ENCODE measurements at places on chromosomes 11 and 22. TPM values are rescaled to one million over a fixed set of nuclear protein-coding genes. Genes with fewer than 3 reads are reported as not detected.

Gene PGA5
- total RNA-seq: 0.31 TPM

Gene SLC25A45
- 21.1 TPM for total RNA-seq

Gene OR10D3
- not detected for total RNA-seq

Gene TRIM49
- not detected for total RNA-seq

Gene SMC1B
- not detected for total RNA-seq

Gene GAB4
- not detected for total RNA-seq

Gene LSP1
- 26.8 TPM for total RNA-seq

DNA sequence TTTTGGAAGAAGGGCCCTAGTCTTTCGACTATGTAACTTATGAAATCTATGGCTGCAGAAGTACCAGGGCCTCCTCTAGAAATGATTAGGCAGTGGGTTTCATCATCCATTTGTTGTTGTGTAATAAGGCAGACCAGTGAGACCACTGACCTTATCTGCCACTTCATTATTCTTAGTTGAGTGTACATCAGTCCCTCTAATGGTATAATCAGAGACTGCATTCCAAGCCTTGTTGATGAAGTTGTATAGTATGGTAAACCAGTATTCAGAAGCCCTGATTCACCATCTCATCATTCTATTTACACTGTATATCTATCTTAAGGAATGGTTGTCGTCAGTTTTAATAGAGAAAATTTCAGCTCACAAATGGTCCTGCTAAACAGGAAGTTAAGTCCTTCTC, 32.2 kb upstream of the GRIA4 start:
- H3K4me3 ChIP-seq: no peak overlapping the region
- H3K4me1 ChIP-seq: no peaks in the 10 kb centered on the region
- no peaks in the 10 kb centered on the region for H3K36me3 ChIP-seq
- no peak for DNase-seq

DNA sequence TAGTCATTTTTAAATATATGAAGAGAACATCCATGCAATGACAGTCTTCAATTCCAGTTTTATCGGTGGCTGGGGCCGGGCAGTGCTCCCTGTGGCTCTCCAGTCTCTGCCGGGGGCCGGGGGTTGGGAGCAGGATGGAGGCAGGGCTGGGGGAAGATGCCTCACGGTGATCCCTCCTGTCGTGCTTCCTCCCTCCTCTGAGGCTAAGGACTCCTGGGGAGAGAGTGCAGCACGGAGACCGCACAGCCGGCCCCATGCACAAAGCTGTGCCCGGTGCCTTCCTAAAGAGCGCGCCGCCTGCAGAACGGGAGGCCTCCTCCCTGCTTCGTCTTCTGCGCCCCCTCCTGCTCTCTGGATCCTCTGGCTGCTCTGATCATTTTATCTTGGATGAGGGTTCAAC, 20.5 kb downstream of the GAL start:
- DNase-seq: no peak
- no peaks in the 10 kb centered on the region for H3K27me3 ChIP-seq
- H3K4me3 ChIP-seq: no peak overlapping the region
- H3K27ac ChIP-seq: no peak overlapping the region
- H3K36me3 ChIP-seq: no peaks in the 10 kb centered on the region

DNA sequence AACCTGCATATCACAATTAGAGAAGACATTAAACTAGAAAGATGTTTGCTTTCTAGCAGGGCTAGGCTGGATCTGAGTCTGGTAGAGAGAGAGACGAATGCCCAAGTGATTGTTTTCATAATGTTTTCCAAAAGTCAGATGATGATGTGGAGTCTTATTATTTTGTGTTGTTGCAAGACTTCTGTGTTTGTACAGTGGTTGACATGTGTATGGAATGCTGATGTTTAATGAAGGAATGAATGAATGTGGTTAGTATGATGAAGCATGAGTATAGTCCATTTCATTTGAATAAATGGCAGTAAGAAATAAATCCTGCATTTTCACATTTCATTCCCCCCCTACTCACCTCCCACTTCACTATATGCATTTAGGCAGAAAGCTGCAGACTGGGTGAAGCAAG, 69.6 kb downstream of the PPP2R1B start:
- peaks cover 20% of the 10 kb centered on the region for H3K4me1 ChIP-seq

DNA sequence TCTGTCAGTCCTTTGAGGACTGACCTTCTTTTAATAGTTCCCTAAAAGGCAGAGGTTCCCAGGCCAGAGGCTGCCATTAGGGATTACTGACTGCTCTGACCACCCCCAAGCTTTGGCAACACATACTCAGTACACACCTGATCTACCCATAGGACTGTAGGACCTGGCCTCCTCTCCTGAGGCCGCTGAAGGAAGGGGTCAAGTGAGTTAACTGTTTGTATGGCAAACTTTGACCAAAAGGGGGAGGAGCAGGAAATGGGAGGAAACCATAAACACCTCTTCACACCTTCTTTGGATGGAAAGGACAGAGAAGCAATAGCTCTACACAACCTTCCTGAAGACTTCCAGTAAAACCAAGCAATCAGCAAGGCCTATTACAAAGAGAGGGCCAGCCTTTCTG, 104.0 kb downstream of the APOL5 start:
- no peak for DNase-seq
- H3K4me3 ChIP-seq: no peak overlapping the region
- H3K27me3 ChIP-seq: no peaks in the 10 kb centered on the region
- H3K27ac ChIP-seq: no peak overlapping the region
- H3K36me3 ChIP-seq: no peaks in the 10 kb centered on the region
- H3K4me1 ChIP-seq: peaks cover 6% of the 10 kb centered on the region

- H3K4me3 ChIP-seq: no peak overlapping the region
- H3K27me3 ChIP-seq: no peaks in the 10 kb centered on the region
- H3K36me3 ChIP-seq: no peaks in the 10 kb centered on the region
- H3K4me1 ChIP-seq: no peaks in the 10 kb centered on the region
- no peak for DNase-seq
- H3K27ac ChIP-seq: no peak overlapping the region
Observed at GRCh38 chr11:126190792-126191191, 20.7 kb downstream of the RPUSD4 start.

DNA sequence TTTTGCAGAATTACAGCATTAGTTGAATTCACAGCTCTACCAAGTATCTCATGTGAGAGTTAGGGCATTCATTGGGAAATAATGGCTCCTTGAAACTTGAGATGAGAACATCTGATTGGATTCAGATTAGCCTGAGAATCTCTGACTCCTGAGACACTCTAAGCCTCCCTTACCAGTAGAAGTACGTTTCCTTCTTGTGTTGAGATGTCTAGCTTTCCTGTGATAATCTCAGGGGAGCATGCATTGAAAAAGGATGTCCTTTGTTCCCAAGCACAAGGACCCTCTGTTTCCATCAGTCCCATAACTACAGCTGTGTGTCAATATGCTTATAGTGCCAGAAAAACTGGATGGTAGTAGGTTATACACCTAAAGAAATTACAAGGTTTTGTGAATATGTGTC, 35.2 kb upstream of the RDX start:
- no peaks in the 10 kb centered on the region for H3K27me3 ChIP-seq
- DNase-seq: no peak

- no peak overlapping the region for H3K4me3 ChIP-seq
- no peak overlapping the region for H3K27ac ChIP-seq
- H3K36me3 ChIP-seq: no peaks in the 10 kb centered on the region
- no peaks in the 10 kb centered on the region for H3K4me1 ChIP-seq
- no peak for DNase-seq
Observed at GRCh38 chr11:126834573-126834972, 166.0 kb downstream of the KIRREL3 start.

GRCh38 chr22:23750367-23750713, 572 bp downstream of the ZNF70 start:
- H3K27ac ChIP-seq: peak overlapping the region; percentile 93
- no peaks in the 10 kb centered on the region for H3K27me3 ChIP-seq
- peaks cover 5% of the 10 kb centered on the region for H3K4me1 ChIP-seq
- no peak for DNase-seq

DNA sequence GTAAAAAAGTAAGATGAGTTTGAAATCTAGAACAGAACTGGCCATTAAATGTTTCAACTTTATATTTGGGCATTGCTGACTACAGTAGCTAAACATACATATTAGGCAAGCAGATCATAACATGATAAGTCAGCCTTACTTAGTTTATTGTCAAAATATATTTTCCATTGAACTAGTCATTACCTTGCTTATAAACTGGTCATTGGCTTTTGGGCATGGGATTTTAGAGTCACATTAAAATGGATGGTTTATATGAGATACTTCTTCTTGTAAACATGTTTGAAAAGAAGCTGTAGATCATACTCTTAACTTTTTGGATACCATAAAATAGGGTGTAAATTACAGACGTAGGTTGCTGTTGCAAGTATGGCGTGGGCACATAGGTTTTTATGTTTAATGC, 2.7 kb downstream of the HIPK3 start:
- H3K4me1 ChIP-seq: peaks cover 45% of the 10 kb centered on the region
- no peak for DNase-seq
- peak overlapping the region; percentile 100 for H3K27ac ChIP-seq
- no peaks in the 10 kb centered on the region for H3K27me3 ChIP-seq
- peak overlapping the region; percentile 70 for H3K4me3 ChIP-seq

GRCh38 chr11:71146846-71147245, 105.5 kb downstream of the SHANK2 start:
- H3K4me1 ChIP-seq: no peaks in the 10 kb centered on the region
- DNase-seq: no peak
- H3K27ac ChIP-seq: no peak overlapping the region
- no peak overlapping the region for H3K4me3 ChIP-seq
- H3K27me3 ChIP-seq: no peaks in the 10 kb centered on the region

GRCh38 chr11:86818462-86819192, 18.3 kb downstream of the PRSS23 start:
- no peaks in the 10 kb centered on the region for H3K36me3 ChIP-seq
- H3K27ac ChIP-seq: no peak overlapping the region
- peak; percentile 16 for DNase-seq
- no peak overlapping the region for H3K4me3 ChIP-seq

- no peaks in the 10 kb centered on the region for H3K27me3 ChIP-seq
- no peak for DNase-seq
- H3K4me3 ChIP-seq: no peak overlapping the region
- no peaks in the 10 kb centered on the region for H3K36me3 ChIP-seq
- H3K4me1 ChIP-seq: no peaks in the 10 kb centered on the region
Observed at GRCh38 chr11:26243426-26243825, 88.5 kb upstream of the ANO3 start.

DNA sequence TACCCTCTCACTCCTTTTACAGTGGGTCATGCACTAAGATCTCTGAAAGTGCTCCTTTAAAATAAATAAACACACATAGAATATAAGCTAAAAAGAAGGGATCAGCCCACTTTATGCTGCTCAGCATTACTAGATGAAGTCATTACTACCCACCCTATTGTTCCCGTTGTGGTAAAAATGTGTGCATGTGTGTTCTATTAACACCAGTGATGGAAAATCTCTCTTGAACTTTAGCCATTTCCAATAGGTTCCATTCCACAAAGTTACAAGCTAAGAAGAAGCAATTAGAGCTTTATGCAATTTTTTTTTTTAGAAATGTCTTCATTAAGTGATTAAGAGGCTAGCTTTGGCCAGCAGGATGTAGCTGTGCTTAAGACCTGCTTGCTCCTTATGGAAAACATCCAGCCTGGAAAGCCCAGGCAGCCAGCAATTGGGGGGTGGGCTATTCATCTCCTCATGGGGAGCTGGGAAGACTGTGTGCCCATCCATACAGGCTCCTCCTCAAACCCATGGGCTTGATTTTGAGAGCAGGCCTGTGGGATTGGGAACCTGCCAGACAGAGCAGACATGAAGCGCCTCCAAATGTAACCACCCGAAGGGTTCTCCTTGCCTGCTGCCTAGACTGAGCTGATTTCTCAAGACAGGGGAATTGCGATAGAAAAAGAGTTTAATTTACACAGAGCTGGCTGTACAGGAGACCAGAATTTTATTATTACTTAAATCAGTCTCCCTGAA, 92.9 kb upstream of the PARVA start:
- no peaks in the 10 kb centered on the region for H3K36me3 ChIP-seq
- H3K27me3 ChIP-seq: no peaks in the 10 kb centered on the region
- no peaks in the 10 kb centered on the region for H3K4me1 ChIP-seq
- no peak for DNase-seq
- H3K27ac ChIP-seq: no peak overlapping the region

GRCh38 chr22:46792841-46793261, 30.4 kb downstream of the TBC1D22A start:
- H3K27ac ChIP-seq: no peak overlapping the region
- H3K27me3 ChIP-seq: no peaks in the 10 kb centered on the region
- H3K36me3 ChIP-seq: no peaks in the 10 kb centered on the region
- no peaks in the 10 kb centered on the region for H3K4me1 ChIP-seq

DNA sequence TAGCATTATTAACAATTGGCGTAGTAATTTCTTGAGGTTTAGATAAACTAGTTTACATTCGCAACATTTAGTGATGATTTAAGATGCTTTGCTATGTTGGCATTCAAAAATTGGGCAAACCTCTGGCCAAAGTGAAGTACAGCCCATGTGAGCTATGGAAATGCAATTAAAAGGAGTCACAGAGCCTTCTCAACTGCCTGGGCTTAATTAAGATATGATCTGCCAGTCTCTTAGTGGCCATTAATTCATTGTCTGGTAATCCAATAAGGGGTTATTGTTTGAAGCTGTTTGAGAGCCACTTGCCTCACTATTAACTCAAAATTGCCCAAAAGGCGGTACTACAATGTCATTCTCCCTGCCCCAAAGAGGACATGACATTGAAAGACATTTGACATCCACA, 608.9 kb downstream of the NTM start:
- H3K4me3 ChIP-seq: no peak overlapping the region
- H3K27me3 ChIP-seq: no peaks in the 10 kb centered on the region
- no peaks in the 10 kb centered on the region for H3K4me1 ChIP-seq
- no peak overlapping the region for H3K27ac ChIP-seq
- no peaks in the 10 kb centered on the region for H3K36me3 ChIP-seq

DNA sequence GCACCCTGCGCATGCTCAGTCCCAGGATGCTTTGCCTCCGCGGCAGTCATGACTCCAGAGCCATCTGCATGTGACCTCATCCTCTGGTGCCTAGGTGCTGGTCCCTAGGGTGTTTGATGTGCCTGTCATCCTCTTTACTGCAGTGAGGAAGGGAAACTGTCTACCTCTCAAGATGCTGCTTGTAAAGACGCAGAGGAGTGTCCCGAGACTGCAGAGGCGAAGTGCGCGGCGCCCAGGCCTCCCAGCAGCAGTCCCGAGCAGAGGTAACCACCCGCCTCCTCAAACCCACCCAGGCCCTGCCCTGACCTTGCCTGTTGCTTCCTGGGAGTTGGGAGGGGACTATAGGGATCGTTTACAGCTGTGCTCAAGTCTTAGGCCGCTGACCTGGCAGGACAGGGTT, 74.6 kb upstream of the GAL start:
- no peaks in the 10 kb centered on the region for H3K27me3 ChIP-seq
- peaks cover 74% of the 10 kb centered on the region for H3K36me3 ChIP-seq

GRCh38 chr11:134662629-134663360, 250.8 kb upstream of the B3GAT1 start:
- no peak overlapping the region for H3K27ac ChIP-seq
- H3K27me3 ChIP-seq: no peaks in the 10 kb centered on the region
- no peaks in the 10 kb centered on the region for H3K4me1 ChIP-seq
- H3K4me3 ChIP-seq: no peak overlapping the region
- no peaks in the 10 kb centered on the region for H3K36me3 ChIP-seq
- no peak for DNase-seq

Measured in pancreas (tissue), 10 donors.